ENCODE measurements at places on chromosomes 11 and 22.

DNA sequence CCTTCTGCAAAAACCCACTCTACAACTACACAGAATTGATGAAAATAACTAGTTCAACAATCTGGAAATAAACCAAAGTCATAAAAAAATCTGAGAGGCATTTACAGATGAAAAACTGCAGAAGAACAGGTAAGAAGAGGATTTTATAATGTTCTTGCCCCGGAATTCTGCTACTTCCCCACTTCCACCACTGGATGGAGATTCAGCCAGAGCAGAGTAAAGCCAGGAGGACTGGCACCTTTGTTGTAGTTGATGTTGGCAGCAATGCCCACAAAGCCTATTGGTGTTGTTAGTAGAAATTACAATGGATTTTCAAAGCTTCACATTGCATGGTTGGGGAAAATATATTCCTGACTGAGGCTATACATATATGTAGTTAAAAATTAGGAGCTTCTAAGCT, 640.2 kb downstream of the LRRC4C start:
- DNase-seq: no peak

- no peak for DNase-seq
Observed at GRCh38 chr11:125251214-125251545, 86.6 kb downstream of the PKNOX2 start.

GRCh38 chr11:107853070-107853469, 5.5 kb downstream of the SLC35F2 start:
- DNase-seq: no peak

DNA sequence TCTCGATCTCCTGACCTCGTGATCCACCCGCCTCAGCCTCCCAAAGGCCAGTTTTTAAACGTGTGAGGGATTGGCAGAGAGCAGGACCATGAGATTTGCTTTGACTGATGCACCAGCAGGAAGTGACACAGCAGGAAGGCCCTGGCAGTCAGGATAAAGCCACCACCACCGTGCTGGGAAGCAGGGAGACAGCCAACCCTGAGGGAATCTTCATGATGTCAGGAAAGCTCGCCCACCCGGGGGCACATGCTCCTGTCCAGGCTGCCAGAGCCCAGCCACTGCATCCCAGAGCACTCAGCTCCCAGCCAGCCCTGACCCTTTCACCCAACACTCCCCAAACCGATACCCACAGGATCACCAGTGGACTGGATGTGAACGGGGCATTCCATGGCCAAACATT, 6.1 kb downstream of the TUBGCP6 start:
- no peak for DNase-seq

DNA sequence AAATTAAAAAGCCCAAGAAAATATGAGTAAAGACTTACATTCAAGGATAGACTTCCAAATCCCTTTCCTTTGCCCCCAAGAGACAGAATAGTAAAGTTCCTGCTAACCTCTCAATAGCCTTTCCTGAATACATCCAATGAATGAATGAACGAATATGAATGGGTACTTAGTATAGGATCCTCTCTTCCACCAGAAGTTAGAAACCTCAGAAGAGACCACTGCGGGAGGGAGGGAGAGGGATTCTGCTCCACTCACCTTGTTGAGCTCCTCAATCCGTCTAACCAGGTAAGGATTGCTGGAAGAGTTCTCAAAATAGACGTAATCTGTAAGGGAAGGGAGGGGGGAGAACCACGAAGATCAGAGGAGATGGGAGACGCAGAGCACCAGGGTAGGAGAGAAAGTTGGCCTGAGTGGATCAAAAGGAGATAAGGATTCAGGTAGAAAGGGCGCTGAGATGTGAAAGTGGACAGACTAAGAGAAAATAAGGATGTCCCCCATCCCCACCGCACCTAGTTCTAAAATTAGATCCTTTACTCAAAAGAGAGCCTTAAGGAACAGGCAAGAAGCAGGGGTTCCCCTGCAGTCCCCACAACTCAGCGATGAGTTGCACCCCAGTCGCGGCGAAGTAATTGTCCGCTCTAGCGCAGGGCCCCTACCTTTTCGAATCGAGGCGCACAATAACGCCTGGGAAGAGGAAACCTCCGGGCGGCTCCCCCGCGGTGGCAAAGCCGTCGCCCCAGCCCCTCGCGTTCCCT, 1.1 kb downstream of the MTA2 start:
- DNase-seq: no peak

DNA sequence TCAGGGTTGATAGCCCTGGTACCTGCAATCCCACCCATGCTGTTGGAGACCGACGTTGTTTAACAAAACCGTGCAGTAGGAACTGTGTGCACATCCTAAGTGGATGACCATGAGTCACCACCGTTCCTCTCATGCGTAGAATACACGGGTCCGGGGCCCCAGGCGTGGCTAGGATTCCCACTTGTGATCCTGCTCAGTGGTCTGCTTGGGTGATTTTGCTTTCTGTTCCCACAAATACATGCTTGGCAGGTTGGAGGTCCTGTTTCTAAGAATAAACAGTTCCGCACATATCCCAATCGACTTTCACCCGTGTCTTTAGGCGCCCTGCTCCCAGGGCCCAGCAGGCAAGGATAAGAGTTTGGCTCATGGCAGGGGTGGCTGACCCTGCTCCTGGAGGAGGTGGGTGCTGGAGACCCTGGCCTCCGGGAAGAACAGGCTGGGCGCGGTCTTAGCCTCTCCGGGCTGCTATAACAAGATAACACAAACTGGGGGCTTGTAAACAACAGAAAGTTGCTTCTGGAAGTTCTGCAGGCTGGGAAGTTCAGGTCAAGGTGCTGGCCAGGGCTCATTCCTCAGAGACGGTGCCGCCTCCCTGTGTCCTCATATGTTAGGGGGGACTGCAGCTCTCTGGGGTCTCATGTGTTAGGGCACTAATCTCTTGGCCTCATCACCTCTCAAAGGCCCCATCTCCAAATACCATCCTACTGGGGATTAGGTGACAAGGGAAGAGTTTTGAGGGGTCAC, 1028.3 kb downstream of the BRD1 start:
- DNase-seq: no peak

DNA sequence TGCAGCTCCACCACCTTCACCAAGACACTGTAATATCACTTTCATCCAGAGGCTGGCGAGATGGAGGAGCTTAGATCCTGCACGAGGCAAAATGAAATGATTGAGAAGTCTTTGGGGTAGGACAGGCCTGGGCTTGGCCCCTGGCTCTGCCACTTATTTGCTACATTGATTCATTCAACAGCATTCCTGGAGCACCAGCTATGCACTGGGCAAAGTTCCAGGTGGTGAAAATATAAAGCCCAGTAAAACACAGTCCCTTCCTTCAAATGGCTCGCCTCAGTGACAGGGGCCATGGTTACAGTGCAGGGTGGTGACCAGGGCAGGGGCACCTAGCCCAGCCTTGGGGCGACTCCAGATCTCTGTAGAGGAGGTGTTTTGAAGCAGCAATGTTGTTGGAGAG, 19.7 kb downstream of the ALX4 start:
- DNase-seq: no peak

DNA sequence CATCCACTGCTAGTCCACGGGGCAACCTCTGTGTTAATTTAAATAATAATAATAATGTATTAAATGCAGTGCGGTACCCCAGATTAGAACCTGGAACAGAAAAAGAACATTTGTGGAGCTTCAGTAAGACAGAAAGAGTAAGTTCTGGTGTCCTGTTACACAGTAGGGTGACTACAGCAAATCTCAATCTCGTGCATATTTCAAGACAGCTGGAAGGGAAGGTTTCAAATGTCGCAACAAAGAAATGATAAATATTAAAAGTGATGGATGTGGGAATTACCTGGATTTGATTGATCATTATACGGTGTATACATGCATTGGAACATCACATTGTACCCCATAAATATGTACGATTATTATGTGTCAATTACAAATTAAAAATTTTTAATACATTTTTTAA, 1.7 kb upstream of the RAC2 start:
- no peak for DNase-seq

- no peak for DNase-seq
Observed at GRCh38 chr11:96905143-96905542, 515.3 kb downstream of the JRKL start.

- no peak for DNase-seq
Observed at GRCh38 chr11:96272529-96273222, 70.3 kb downstream of the MAML2 start.

DNA sequence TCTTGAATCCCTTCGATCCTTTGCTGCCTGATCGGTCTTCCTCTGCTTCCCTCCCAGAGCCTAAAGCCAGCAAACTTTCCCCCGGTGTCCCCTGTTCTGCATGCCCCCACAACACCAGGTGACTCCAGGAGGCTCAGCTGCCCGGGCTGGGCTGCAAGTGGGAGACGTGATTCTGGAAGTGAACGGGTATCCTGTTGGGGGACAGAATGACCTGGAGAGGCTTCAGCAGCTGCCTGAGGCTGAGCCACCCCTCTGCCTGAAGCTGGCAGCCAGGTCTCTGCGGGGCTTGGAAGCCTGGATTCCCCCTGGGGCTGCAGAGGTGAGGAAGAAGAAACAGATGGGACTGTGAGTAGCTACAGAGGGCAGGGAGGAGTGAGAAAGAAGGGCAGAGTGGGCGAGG, 3.6 kb downstream of the NHERF4 start:
- DNase-seq: no peak

DNA sequence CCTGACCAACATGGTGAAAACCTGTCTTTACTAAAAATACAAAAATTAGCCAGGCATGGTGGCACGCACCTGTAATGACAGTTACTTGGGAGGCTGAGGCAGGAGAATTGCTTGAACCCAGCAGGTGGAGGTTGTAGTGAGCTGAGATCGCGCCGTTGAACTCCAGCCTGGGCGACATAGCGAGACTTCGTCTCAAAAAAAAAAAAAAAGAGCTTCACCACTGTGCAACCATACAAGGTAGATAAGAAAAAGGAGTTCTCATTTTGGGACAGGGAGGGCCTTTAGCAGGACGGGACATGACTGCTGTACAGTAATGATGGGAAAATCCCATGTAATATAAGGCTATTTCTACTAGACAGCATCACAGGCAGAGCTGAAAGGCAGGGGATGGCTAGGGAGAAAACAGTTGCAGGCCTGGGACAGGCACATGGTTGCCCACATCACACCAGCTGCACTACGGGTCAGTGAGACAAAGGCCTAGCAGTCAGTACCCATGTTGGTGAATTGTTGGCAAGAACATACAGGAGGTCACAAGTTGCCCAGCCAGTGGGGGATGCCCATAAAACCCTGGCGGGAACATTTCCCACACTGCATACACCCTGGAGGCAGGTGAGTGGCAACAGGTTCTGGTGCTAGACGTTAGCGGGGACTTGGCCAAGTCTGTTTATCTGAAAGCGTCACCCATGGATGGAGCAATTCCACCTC, 5.4 kb downstream of the TANGO2 start:
- no peak for DNase-seq

DNA sequence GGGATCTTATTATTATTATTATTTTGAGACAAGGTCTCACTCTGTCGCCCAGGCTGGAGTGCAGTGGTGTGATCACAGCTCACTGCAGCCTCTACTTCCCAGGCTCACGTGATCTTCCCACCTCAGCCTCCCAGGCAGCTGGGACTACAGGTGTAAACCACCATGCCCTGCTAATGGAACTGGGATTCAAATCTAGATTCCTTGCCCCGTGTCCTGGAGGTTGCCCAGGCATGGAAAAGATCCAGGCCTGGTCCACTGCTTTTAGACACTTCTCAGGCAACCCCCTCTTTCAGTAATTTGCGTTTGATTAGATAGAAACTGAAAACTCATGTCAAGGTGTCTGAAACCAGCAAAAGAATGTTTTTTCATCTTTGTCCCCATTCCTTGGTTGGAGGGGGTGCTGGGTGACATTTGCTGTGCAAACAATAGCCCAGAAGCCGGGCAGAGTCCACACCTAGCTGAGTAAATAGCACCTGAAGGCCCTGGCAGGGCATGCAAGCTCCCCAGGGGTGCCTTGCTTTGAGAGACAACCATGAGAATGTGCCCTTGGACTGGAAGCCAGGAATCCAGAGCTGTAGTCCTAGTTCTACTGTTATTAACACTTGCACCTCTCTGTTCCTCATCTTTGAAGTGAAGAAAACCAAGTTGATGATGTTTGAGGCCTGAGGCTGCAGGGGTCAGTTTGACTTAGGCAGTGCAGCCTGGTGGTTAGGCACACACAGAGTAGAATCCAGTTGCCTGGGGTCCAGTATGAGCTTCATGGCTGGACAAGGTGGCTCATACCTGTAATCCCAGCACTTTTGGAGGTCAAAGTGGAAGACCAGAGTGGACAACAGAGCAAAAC, 19.1 kb upstream of the XBP1 start:
- DNase-seq: peak; percentile 25

GRCh38 chr22:49968831-49969661, 8.5 kb downstream of the PIM3 start:
- DNase-seq: no peak

- no peak for DNase-seq
Observed at GRCh38 chr11:96114178-96115064, 190.5 kb upstream of the MTMR2 start.

GRCh38 chr11:63672156-63672463, 934 bp upstream of the ATL3 start:
- no peak for DNase-seq

GRCh38 chr11:5690216-5690615, 626 bp downstream of the TRIM22 start:
- no peak for DNase-seq

DNA sequence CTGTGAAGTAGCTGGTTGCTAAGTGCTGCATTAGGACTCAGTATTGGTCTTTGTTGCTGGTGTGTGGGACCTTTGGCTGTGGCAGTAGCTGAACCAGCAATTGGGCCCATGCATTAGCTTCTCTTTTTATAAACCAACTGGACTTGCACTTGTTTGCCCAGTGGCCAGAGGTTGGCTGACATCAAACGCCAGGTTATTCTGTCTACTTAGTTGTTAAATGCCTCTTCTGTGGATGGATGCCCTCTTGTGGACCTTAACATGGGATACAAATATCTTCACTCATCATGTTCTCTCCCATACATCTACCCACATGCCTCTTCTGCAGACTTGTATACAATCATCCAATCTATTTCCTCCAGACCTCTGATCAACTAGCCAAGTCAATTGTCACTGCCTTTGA, 26.4 kb upstream of the ARHGAP20 start:
- DNase-seq: no peak

GRCh38 chr11:124143034-124143433, 27.8 kb downstream of the VWA5A start:
- no peak for DNase-seq

DNA sequence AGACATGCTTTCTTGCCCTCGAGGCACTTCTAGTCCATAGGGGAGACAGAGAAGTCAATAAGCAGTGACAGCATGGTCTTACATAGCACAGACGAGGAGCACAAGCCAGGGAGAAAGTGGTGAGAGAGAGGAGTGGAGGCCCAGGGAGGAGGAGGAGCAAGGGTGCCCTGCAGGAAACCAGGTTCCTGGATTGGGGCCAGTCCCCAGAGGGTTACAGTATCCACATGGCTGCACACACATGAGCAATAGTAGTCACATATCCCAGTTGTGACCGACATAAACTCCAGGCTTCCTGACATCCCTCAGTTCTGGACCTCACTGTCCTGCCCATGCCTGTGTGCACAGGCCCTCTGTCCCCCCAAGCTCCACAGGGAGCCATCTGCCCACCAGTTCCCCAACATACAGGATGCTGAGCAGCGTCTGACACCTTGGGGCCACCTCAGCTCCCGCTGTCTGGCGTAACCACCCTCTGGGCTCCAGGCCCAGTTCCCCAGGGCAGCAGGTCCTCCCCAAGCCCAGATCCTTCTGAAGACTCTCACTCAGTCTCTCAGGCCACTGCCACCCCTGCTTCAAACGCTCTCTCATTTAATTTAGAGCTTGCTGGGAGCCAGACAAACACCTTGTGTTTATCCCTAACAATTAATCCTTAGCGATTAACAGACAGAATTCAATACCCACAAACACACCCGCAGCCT, 53.7 kb downstream of the DSCAML1 start:
- DNase-seq: peak; percentile 87

Data from COR-L47 (cell line).